ENCODE measurements at places on chromosomes 11 and 22.

DNA sequence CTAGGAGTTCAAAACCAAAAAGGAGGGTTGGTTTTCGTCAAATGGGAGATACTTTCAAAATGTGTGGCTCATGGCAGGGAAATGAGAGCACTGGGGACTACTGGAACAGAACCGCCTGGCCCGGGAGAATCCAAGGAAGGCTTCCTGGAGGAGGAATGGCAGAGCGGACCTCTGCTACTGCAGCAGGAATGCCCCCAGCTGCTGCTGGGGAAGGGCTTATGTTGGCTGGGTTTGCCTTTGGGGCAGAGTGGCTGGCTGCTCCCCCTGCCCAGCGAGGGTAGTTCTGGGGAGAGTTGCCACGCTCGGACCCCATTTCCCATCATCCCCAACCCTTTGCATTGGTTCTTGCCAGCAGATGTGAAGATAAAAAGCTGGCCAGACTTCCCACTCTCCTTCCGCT, 10.6 kb upstream of the APOBEC3A start:
- DNase-seq: no peak

- DNase-seq: no peak
These were observed 262.9 kb downstream of the MN1 start for GRCh38 chr22:27538666-27539065.

DNA sequence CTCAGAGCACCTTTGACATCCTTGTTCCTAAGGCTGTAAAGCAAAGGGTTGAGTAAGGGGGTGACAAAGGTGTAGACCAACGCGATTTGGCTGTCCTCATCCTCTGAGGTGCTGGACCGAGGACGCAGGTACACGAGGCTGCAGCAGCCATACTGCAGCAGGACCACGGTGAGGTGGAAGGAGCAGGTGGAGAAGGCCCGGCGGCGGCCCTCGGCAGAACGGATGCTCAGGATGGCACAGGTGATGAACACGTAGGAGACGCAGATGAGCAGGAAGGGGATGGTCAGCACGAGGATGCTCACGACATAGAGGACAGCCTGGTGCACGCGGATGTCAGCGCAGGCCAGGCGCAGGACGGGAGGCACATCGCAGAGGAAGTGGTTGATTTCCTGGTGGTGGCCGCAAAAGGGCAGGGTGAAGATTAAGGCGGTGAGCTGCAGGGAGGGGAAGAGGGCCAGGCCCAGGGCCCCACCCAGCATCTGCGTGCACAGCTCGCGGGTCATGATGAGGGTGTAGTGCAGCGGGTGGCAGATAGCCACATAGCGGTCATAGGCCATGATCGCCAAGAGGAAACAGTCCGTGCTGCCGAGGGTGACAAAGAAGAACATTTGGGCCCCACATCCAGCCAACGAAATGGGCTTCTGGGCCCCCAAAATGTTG, 632 bp downstream of the OR10Q1 start:
- DNase-seq: no peak

GRCh38 chr11:8031248-8032115, 44.3 kb downstream of the EIF3F start:
- DNase-seq: no peak

DNA sequence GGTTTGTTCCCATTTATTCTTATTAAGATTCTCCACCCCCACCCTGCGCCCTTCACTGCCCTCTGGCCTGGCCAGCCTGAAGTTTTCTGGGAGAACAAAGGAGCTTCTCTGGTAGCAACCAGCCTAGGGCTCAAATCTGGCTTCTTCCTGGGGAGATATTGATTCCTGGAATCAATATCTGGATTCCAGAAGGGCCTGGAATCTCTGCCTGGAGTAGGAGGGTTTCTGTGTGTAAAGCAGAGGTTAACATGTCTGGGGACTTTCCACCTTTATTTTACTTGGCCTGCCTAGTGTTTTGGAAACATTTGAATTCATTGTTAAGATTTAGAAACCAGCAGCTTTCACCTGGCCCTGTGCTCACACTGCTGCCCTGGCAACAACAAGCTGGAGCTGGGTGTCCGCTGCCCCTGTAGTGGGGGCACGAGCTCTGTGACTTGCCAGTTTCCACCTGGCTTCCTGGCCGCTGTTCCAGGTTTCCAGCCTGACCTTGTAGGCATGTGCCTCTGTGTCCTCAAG, 5.5 kb downstream of the C11orf91 start:
- DNase-seq: no peak

GRCh38 chr11:73176874-73177155, 34.7 kb upstream of the FCHSD2 start:
- no peak for DNase-seq

DNA sequence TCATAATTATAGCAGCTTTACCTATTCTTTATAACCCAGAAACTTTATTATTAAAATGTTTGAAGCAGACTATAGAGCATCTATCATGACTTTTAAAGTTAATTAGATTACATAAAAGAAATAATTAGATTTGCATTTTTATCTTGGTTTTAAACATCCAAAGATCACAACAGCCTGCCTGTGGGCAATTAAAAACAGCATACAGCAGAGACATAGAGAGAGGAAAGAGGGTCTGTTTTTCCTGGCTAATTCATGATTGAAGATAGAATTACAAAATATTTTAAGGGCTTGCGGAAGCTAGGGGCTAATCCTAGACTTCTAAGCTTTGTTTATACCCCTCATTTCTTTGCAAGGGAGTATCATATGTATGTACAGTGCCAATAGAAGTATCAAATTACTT, 178.1 kb downstream of the SOX6 start:
- DNase-seq: no peak

GRCh38 chr22:40176921-40177737, 596 bp upstream of the TNRC6B start:
- DNase-seq: peak; percentile 45

DNA sequence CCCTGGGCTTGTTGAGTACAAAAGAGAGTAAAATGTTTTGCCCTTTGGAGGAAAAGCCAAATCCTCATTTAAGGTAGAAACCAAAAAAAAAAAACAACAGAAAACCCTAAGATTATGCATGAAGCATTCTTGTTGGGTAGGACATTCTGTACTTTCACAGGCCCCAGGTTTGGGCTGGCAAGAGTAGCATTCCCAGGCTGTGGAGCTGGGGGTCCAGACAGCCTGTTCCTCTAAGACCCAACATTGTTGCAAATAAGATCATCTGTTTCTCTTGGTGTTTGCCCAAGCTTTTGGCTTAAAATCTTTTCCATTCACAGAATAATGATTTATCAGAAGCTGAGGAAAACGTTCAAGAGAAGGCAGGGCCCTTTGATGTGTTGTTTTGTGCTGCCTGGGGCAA, 123.8 kb downstream of the MICAL2 start:
- DNase-seq: no peak

GRCh38 chr11:62033191-62034035, 66.0 kb upstream of the FTH1 start:
- peak; percentile 34 for DNase-seq

- no peak for DNase-seq
These were observed 53.5 kb downstream of the KCNJ4 start for GRCh38 chr22:38401336-38402084.

DNA sequence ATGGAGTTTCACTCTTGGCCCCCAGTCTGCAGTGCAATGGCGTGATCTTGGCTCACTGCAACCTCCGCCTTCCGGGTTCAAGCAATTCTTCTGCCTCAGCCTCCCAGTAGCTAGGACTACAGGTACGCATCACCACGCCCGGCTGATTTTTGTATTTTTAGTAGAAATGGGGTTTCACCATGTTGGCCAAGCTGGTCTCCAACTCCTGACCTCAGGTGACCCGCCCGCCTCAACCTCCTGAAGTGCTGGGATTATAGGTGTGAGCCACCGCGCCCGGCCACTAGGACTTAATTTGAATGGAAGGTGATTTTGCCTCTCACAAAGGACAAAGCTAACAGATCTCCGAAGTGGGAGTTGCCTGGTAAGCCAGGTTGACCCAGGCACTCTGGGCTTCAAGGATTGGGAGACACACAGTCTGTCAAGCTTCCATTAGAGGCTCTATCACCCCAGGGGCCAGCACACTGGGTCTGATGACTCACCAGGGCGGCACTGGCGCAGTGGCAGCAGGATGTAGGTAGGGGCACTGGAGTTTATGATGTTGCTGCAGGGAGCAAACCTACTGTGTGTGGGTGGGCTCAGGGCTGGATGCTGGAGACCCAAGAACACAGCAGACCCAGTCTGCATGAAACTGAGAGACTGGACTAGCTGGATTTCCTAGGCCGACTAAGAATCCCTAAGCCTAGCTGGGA, 17.8 kb upstream of the KCTD14 start:
- no peak for DNase-seq

DNA sequence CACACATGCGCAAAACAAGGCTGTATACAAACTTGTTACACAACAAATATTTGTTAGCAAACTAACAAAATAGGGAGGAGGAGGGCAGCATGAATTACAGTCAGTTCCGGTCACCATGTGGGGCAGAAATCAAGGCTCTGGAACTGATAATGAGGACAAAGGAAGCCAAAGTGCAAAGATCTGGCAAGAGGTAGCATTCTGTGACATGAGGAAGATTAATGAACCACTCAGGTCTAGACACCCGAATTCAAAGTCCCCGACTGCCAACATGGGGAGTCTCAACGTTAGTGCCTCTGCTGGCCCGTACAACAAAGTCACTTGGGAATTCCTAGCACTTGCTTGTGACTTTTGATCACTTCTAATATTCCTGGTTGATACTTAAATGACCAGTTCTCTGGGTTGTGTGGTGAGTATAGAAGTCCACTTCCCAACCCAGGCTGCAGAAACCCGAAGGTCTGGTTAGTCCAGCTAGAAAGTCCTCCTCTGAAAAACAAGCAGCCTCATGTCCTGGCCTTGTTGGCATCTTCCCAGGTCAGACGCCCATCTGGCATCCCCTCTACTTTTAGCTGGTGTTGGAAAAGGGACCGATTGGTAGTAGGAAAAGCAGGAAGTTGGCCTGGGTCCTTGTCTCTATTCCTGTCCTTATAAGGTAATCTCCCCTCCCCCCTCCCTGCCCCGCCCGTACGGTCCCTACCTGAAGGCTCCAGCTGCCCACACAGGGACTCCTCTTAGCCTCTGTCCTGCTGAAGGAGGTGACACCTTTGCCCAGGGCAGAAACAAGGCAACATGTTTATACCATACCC, 1.6 kb downstream of the SUN2 start:
- no peak for DNase-seq

GRCh38 chr11:107961480-107961879, 33.2 kb downstream of the RAB39A start:
- no peak for DNase-seq

DNA sequence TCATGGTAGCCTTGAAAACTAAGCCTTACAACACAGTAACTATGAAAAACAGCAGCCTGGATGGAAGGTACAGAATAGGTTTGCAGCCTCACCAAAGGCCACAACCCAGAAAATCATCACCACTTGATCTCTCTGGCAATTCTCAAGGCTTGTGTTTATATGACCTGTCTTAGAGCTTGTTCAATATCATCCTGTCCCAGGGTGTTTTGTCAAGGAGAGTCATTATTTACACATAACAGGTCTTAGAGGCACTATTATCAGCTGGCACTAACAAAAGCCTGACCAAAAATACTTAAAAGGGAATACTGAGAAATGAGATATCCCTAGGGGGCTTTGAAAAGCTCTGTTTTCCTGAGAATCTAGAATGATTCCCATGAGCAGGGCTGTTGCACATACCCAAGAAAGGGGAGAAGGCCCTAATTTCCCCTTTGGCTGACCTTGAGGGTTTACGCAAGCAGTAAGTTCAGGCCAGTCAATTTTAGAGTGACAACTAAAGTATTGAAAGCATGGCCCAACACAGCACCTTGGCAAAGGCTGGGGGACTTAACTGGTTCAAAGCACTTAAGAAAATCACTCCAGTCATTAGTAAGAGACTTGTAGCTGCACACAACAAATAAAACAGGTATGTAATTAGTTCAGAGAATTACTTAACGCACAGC, 7.9 kb downstream of the SC5D start:
- DNase-seq: no peak

DNA sequence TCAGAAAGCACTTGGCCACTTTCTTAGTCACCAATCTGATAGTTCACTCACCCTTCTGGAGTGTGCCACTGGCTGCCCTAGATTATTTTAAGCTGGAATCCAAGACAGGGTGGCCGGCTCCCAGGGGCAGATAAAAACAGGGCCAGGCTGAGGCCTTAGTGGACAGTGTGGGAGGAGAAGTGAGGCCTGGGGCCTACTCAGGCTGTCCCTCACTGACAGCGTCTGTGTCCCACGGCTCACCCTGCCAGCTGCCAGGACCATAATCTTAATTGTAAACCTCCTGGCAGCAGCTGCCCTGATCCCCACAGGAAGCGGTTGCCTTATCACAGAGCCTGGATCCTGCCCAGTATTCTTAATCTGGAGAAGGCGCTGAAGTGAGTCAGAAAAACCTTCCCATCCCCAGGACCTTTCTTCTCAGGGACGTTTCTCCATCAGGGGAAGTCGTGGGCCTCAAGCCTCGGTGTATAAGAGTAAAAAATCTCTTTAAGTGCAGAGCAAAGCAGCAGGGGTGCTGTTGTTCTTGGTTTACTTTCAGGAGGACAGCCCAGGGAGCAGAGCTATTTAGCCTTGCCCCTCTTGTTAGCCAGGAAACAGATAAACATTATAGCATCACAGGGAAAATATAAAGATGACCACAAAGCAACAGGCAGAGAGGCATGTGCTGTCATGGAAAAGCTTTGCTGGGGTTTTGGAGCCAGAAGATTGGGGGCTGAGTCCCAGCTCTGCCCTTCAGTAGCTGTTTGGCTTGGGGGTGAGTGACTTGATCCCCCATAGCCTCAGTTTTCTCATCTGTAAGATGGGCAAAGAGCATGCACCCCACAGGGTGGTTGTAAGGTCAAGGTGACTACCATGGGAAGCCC, 39.6 kb downstream of the TSPAN18 start:
- peak; percentile 74 for DNase-seq

- no peak for DNase-seq
These were observed 60.2 kb upstream of the PDE3B start for GRCh38 chr11:14583252-14584034.

DNA sequence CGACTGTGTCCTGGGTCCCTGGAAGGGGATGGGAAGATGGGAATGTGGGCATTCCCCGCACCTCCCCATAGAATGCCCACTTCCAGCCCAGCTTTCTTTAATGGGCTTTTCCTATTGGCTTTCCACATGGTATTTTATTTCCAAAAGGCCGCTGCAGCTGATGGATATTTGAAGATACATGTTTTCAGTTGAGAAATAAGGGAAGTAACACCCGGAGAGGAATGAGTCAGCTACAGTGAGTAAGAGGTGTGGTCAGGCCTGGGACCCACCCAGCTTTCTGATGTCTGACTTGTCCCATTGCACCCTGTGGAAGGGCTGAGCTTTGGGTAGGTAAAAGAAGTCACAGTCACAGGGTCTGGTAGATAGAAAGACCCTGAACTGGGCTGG, 476.9 kb downstream of the MIAT start:
- DNase-seq: peak; percentile 41

GRCh38 chr11:20670932-20671403, 1.6 kb downstream of the NELL1 start:
- DNase-seq: no peak

DNA sequence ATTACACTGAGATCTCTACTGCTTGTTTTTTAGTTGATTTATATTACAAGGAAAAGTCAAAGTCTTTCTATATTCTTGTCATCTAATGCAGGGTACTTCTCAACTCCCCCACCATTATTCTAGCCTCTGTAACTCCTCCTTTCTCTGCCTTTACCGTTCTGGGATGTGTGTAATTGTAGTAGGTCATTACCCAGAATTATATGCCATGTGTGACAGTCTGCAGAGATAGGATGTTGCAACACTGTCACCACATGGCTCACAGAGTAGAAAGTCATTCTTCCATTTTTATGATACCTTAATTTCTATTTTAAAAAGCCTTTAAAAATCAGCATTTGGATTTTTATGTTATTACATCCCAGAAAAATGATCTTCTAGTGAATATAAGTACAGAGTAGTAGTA, 32.7 kb downstream of the ZNF143 start:
- DNase-seq: no peak

Data from kidney capillary endothelial cell (primary cell).